ENCODE measurements at places on chromosomes 1 and 21.

- DNase-seq = no peak
Measured at GRCh38 chr1:118217141-118217838, 32.3 kb upstream of the SPAG17 start.

DNA sequence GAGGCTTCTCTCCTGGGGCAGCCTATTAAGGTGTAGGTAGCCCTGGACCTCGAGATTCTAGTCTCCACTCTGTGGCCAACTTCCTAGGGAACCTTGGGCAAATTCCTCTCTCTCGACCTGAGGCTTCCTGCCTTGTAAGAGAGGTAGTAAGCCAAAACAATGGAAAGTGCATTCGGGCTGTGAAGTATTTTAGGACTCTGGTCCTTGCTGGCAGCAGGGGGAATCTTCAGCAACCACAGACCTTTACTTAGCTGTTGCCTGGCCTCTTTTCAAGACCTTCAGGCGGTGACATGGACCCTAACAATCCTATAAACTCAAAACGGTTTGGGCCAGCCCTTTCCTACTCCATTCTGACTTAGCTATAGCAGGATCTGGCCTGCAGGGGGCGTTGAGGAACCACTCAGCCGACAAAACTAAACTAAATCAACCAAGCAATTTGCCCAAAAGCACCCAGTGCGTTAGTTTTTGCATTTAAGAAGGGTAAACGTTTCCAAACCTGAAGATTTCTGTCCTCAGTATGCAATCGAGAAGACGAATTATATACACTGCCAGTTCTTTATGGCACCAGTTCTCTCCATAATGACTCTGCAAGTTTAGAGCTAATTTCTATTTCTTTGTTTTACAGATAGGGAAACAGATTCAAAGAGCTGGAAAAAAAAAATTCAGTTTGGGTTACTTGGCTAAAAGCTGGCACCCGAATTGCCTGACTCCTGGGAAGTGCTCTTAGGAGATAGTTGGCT is 10.9 kb upstream of the SESN2 start:
- DNase-seq = peak; percentile 72

GRCh38 chr1:161374373-161374772 is 6.7 kb upstream of the CFAP126 start:
- no peak for DNase-seq

GRCh38 chr1:157090196-157090647 is 9.4 kb downstream of the ETV3L start:
- DNase-seq = peak; percentile 94

- DNase-seq = no peak
Measured at GRCh38 chr1:232477728-232478127, 152.2 kb downstream of the SIPA1L2 start.

DNA sequence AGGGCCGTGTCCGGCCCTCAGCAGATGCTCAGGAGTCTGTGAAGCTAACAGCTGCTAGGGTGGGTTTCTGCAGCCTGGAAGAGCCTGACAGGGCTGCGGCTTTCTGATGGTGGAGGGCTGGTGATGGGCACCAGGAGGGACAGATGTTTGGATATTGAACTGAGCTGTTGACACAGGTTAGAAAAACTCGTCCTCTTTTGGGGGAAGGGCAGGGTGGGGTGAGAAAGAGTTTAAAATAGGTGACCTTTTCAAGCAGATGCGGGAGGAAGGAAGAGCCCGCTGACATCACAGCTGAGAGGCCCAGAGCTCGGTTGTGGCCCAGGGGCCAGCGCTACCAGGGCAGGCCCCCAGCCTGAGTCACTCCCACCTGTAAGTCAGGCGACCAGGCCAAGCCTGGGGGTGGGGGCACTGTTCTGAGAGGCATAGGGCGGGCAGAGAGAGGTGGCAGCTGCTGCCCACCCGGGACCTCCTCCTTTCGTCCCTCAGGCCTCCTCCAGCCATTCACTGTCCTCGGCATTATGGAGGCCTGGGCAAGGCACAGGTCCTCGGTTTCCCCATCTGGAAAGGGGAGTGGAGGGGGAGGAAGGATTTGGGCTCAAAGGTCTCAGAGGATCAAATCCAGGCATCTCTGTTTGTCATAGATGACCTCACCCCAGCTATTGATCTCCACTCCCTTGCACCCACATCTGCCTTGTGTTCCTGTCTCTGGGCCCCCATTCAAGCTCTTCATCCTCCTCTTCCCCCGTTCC is 32.3 kb upstream of the ID3 start:
- DNase-seq = no peak

GRCh38 chr1:38889589-38889988 is 8.2 kb upstream of the GJA9 start:
- no peak for DNase-seq

DNA sequence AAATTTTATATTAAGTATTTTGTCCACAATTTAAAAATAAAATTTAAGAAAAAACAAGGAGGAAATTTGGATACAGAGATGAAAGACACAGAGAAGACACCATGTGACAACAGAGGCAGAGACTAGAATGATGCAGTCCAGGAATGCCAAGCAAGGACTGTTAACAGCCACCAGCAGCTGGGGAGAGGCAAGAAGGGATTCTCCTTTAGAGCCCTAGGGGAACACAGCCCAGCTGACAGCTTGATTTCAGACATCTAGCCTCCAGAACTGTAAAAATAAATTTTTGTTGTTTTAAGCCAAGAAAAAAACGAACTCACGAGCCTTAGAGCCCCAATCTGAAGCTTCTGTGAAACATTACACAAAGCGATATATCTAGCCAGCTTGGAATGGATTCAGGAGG is 198.5 kb downstream of the ZNF648 start:
- DNase-seq = no peak

- no peak for DNase-seq
Measured at GRCh38 chr1:113515498-113515897, 125.2 kb downstream of the MAGI3 start.

DNA sequence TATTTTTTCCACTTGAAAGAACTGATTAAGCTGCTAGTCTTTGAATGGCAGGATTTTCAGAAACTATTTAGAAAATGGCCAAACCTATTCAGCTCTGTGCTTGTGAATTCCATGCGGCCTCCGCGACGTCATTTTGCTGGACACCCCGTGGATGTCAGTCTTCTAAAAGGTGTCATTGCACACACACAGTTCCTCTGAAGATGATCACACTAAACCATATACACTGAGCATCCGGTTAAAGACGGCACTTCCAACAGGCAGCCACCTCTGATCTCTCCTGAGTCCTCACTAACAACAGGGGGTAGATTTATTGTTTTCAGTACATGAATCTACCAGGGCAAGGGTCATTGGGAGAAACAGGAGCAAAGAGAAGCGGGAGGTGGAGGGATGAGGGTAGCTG is 9.1 kb downstream of the CFAP74 start:
- DNase-seq = no peak

GRCh38 chr1:200426196-200426595 is 16.4 kb upstream of the ZNF281 start:
- no peak for DNase-seq
